ENCODE measurements at places on chromosomes 2 and 18.

- DNase-seq: no peak
These were observed 103.4 kb upstream of the ITGA6 start for GRCh38 chr2:172323861-172324597.

DNA sequence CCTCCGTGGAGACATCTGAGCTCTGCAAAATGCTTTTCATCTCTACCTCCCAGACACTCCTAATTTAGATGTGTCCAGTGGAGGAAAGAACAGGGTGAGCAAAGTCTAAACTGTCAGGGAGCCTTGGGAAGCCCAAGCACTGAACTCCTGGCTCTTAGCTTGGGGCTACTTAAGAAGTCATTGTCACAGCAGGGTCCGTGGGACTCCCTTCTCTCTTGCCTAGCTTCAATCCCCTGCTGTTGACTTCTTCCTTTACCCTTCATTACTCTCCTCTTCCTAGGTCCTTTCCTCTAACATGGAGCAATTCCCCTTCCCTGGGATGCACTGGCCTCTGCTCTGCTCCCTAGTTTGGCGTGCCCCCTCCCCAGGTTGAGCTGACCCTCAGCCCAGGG, 3.4 kb downstream of the OSR1 start:
- DNase-seq: no peak

DNA sequence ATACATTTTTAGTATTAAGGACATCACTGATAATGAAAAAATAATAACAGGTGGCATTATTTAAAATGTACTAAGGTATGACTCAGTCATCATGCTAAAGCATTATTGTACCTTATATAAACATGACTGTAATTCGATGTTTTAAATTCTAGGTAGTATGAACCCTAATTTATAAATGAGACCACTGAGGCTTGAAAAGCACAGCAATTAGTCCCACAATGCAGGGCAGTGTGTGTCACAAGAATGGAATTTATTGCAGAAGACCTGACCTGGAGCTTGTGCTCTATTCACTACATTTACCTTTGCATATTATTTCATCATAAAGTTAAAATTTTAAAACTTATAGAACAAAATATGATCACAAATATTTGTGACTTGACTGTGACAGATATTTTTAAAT, 358.5 kb upstream of the DSEL start:
- no peak for DNase-seq

DNA sequence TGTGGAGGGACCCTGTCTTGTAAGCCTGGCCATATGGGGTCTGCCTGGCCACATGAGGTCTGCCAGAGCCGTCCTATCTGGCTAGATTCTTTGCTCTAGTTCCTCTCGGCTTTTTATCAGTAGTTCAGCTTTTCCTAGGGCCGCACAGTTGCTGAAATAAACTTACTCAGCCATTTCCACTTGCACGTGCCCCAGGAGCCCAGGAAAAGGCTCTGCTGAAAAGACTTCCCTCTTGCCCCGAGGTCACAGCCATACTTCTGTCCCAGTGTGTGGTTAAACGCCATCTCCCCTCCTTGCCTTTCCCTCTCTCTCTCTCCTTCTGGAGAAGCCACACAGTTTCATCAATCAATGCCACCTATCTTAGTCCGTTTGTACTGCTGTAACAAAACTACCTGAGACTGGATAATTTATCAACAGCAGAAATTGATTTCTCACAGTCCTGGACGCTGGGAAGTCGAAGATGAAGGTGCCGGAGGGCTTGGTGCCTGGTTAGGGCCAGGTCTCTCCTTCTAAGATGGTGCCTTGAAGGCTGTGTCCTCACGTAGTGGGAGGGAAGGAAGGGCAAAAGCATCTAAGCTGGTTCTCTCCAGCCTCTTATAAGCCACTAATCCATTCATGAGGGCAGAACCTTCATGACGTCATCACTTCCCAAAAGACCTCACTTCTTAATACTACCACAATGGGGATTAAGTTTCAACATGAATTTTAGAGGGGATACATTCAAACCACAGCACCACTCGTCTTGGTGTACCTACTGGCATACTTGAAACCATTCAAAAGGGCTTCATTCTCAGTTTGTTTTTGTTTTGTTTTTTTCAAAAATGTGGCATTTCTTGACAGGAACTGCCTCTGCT, 11.2 kb upstream of the GALM start:
- no peak for DNase-seq

DNA sequence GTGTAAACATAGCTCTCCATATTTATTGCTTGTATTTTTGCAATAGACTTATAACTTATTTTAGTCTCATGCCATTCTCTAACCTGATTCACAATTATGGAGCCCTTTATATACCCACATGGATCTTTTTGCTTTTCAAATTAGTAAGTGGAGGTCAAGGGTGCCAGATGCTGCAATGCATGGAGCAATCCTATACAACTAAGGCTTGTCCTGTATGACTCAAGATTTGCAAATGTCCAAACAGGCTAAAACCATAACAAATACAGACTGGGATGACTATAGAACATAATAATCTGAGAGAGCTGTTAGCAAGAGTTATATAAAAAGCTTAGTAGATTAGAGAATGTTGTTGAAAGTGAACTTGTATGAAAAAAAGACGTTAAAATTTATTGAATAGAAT, 690.4 kb upstream of the NRXN1 start:
- no peak for DNase-seq

- DNase-seq: no peak
These were observed 15.6 kb downstream of the SLC39A10 start for GRCh38 chr2:195672674-195673073.

DNA sequence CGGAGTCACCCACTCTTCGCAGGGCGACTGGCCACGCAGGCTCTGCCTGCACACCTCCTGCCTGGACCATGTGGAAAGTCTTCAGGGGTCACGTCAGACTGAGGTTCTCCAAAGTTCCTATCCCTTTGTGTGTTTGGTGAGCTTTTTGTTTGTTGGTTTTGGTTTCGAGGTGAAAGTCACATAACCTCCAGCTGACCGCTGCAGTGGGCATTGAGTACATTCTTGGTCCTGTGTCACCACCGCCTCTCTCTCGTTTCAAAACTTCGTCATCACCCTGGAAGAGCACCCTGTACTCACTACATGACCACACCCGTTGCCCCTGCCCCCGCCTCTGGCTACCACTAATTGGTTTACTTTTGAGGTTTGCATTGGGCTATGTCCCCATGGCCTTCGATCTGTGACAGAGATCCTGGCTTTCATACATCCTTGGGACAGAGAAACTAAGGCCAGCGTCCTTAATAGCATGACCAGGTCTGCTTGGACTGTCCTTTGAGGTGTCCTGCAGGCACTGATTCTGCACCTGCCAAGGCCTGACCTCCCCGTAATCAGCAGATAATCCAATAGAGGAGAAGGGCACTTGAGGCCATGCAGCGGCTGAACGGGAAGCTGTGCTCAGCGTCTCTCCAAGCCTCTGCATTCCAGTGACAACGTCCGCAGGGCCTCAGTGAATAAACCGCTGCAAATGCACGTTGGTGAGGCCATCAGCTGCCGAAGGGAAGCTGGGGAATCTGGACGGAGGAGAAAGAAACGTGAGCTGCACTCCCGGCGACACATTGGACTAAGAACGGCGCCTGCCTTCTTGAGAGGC, 46.8 kb downstream of the SH3BP4 start:
- no peak for DNase-seq

GRCh38 chr18:47746615-47747014, 183.8 kb downstream of the SMAD2 start:
- DNase-seq: no peak

- DNase-seq: no peak
These were observed 17.5 kb downstream of the STEAP3 start for GRCh38 chr2:119241205-119241532.

DNA sequence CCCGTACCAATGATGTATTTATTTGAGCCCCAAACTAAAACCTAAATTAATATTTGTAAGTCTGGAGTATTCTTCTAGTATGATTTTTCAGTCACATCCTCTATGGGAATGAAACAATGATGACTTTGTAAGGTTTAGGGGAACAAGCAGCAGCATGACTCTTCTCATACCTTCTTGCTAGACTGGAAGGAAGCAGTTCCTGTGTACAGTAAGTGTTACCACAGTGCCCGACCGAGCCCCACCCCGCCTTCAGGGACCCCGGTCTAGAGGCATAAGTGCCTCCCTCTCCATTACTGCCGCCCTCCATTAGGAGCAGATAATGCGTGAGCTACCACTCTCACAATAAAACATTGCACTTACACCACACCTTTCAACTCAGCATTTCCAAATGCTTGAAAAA, 599.3 kb downstream of the ARHGAP15 start:
- DNase-seq: no peak

GRCh38 chr2:10238991-10239485, 63.7 kb upstream of the HPCAL1 start:
- no peak for DNase-seq

GRCh38 chr2:214604861-214605260, 194.0 kb downstream of the VWC2L start:
- DNase-seq: no peak

DNA sequence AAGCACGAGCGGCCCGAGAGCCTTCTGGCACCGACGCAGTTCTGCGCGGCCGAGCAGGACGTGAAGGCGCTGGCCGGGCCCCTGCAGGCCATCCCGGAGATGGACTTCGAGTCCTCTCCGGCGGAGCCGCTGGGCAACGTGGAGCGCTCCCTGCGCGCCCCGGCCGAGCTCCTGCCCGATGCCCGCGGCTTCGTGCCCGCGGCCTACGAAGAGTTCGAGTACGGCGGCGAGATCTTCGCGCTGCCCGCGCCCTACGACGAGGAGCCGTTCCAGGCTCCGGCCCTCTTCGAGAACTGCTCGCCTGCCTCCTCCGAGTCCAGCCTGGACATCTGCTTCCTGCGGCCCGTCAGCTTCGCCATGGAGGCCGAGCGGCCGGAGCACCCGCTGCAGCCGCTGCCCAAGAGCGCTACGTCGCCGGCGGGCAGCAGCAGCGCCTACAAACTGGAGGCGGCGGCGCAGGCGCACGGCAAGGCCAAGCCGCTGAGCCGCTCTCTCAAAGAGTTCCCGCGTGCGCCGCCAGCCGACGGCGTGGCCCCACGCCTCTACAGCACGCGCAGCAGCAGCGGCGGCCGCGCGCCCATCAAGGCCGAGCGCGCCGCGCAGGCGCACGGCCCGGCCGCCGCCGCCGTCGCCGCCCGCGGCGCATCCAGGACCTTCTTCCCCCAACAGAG, 70.4 kb downstream of the ARHGEF33 start:
- peak; percentile 36 for DNase-seq
